Eye (tissue), 1 donor: ENCODE measurements at places on chromosomes 1 and 21.

DNA sequence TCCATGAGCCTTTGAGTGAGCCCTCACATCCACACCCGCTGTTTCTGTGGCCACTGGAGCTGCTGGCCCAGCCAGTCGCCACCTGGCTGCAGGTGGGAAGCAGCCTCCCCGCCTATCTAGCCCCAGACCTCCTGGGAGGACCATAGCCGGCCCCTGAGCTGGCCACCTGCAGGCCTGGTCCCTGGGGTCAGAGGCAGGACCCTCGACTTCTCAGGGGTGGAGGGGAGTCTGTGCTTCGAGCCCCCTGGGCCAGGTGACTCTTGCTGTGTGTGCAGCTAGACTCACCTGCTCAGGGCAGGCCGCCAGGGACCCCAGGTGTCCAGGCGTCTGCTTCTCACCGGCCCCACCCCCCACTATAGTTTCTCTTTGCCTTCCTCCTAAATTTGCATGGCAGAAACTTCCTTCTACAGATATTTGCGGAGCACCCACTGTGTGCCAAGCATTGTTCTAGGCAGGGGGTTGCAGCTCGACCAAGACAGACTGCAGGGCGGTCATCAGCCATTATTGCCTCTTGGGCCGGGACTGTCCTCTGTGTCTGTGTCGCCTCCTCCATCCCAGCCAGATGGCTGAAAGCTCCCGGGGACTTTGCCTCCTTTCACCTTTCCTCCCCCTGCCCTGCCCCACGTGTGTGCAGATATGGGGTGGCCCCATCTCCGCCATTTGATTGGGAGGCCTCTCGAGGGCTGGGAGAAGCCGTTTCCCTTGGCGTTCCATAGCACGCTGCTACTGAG lies 27.3 kb downstream of the SPSB1 start:
- peak; percentile 30 for DNase-seq

- DNase-seq, result peak; percentile 97
Observed at GRCh38 chr1:114780344-114781226, at the start of gene SIKE1. Gene SIKE1, minus strand, starts transcription at chr1:114780685. Its CDS starts 78 bp downstream, at chr1:114780607.

DNA sequence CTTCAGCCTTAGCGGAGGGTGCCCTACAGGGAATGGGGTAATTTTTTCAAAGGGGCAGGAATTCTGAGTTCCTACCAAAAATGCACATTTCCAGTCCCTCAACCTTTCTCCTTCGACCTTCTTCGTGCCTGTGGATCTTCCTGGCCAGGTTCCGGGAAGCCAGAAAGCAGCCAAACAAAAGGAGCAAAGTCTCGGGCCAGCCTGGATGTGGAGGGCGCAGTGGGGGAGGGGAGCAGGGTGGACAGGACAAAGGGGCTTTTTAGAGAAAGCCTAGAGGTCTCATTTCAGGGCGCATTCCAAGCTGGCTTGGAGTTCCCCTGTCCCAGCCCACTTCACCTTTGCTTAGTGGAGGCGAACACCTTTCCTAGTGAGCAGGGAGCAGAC lies 2.9 kb upstream of the INAVA start:
- peak; percentile 79 for DNase-seq

DNA sequence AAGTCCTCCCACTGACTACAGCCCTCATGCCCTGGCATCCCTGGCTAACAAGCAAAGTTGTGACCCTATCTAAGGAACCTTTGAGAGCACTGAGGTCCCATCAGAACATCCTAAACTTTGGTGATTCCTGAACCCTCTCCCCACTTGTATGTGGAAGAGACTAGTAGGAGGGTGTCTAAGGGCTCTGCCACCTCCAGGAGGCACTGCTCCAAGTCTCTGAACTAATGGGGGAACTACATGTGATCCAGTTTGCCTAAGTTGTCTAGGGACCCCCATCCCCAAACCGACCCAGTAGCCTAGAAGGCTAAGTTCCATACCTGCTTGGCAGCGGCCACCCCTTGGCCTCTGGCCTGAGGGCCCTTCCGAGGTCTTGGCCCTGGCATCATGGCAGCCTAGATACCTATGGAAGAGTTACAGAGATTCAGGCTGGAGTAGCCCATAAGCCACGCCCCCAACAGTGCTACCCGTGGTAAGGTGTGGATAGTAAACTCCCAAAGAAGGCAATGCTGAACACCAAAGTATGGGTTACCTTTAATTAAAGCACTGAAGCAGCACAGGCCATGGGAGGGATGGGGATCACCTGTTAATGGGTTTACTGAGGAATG lies 1.7 kb downstream of the CC2D1B start:
- no peak for DNase-seq

GRCh38 chr1:151547900-151548230 lies 7.8 kb downstream of the TUFT1 start:
- DNase-seq, result no peak

- no peak for DNase-seq
Observed at GRCh38 chr1:83787246-83787998, 211.5 kb downstream of the TTLL7 start.

DNA sequence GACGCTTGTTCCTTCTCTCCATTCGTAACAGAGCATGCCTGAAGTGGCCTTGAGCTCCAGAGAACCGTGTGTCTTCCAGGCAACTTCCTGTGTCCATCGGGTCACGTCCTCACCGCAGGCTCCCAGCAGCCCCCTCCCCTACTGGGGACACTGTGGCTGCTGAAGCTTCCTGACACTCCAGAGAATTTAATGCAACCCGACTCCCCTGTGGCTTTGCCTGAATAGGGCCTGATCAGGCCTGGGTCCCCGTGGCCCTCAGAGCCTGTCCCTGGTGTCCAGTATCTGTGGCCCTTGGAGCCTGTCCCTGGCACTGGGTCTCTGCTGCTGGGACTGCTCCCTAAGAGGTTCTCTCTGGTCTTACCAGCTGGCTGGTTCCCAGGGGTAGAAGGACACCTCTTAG lies 219.7 kb upstream of the VAMP3 start:
- DNase-seq, result no peak

DNA sequence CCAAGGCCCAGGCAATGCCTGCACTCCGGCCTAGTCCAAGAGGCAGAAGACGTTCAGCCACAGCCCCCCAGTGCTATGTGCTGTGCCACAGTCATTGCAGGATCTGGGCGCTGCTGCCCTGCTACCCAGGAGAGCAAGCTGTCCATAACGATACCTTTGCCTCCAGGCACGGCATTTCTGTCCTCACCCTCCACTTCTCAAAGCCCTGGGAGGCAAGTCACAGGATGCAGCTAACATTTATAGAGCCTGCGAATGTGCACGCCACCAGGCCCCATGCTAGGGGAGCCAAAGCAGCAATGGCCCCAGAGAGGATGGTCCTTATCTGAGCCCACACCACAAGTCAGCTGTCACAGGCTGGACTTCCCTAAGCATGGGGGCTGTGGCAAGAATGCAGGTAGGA lies 13.8 kb downstream of the LRP8 start:
- DNase-seq, result no peak
